Stimulated activated CD8-positive, alpha-beta memory T cell treated with anti-CD3 and anti-CD28 coated beads, Interleukin-2, amount 100 ng/mL, for 1 hour (primary cell): ENCODE measurements at places on chromosomes 12 and 14.

GRCh38 chr14:77825895-77826519 is 26.1 kb downstream of the ADCK1 start:
- DNase-seq: no peak

GRCh38 chr12:104686196-104686595 is 229.4 kb downstream of the CHST11 start:
- DNase-seq: no peak

DNA sequence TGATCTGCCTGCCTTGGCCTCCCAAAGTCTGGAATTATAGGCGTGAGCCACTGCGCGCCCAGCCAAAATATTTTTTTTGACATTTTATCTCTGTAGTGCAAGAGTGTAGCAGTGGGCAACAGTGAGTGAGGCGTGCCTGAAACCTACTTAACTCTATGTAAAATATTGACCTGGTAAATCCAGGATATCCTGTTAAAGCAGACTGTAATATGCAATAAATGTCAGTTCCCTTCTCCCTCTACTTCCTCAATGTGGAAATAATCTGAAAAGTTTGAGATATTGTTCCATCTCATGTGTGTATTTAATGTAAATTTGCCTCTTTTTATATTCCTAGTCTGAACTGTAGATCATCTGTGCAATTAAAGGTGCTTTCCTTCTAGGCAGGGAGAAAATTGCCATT is 9.5 kb upstream of the CDK17 start:
- no peak for DNase-seq

DNA sequence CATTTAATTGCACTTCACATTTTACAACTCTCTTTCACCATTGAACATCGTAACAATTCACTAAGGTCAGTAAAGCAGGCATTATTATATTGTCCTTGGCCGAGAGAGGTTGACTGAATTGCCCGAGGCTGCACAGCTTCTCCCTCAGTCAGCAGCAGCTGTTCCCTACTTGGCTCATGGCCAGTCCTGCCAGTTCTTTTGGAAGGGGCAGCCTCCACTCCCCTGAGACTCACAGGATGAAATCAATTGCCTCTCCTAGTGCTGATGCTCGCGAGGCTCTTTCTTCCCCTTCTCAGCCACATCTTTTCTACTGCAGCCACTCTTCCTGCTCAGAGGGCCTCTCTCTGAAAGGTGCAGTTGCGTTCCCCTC is 79.9 kb upstream of the KCNA1 start:
- no peak for DNase-seq

DNA sequence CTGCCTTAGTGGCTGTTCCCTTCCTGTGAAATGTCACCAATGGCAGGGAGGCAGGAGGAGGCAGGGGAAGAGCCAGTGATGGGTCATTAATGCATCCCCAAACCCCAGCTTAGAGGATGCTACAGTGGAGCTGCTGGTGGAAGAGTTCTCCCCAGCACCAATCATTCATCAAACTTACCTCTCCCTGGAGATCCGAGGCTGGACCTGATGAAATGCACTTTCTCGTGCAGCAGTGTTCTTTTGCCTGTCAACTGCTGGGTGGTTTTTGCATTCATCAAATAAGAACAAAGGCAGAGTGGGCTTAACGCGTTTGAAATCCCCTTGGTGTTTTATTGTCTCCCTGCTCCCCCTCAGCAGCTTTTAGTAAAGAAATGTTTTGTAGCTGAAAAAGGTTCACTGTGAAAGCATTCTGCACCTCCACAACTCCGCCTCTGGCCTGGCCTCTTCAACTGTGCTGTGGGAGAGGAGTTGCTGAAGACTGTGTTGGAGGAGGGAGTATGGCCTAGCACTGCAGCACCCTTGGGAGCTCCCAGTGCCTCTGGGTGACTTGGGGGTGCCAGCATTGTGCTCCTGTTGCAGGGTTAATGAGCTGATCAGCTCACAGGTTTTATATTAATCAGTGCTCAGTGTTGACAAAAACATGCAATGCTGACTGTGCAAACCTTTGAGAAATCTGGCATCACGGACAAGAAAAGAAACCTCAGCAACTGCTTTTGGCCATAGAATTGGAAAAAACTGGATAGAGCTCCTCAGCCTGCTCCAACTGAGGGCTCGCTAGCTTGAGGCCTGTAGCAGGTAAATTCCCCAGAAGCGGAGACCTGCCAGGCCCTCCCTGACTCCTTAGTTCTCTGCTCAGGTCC is 14.4 kb downstream of the TSPAN9 start:
- no peak for DNase-seq

GRCh38 chr12:90120627-90121026 is 412.0 kb upstream of the ATP2B1 start:
- no peak for DNase-seq

DNA sequence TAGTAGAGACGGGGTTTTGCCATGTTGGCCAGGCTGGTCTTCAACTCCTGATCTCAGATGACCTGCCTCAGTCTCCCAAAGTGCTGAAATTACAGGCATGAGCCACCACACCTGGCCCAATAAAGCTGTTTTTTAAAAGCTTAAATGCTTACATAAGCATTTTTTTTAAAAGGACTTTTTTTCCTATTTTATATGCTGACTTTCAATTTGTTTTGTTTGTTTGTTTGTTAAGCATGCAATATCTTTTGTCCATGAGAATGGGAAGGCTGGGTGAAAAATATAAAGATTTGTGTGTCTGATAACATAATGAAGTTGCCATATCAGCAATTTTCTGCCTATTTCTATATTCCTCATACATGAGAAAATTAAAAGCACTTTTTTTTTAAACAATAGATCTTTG is 17.0 kb upstream of the SLC2A13 start:
- no peak for DNase-seq

GRCh38 chr12:46158501-46158900 is 110.3 kb downstream of the SLC38A1 start:
- no peak for DNase-seq

GRCh38 chr12:30437616-30438015 is 258.1 kb downstream of the IPO8 start:
- DNase-seq: no peak

- no peak for DNase-seq
Observed at GRCh38 chr14:97120204-97120603, 323.0 kb downstream of the VRK1 start.

DNA sequence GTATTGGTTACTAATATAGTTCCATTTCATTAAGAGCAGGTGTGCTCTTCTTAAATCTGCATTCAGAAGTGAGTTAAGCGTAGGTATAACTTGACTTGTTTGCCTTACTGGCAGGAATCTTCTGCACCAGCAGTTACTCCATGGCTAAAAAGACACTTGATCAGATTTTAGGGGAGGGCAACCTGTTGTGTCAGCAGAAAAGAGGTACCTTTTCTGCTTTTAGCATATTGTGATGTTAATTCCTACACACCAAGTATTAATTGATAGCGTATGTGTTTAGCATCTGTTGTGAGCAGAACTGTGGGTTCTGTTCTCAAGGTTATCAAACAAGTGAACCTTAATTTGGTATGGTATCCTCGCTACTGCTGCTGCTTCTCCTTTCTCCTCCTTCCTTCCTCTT is 38.3 kb downstream of the TTLL5 start:
- no peak for DNase-seq

DNA sequence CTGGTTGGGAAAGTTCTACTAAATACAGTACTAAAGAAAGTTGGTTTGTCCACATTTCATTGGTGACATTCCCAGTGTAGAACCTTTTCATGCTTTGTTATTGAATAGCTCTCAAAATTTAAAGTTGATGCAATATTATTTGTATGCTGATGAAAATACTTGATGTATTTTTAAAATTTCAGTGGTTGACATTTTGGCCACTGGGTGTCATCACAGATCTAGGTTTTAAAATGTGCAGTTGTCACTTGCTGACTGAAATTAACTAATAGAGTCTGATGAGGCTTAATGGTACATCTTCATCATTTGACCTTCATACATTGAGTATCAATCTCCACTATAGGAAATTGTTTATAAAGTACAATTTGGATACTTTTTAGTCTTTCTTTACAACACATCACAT is 37.1 kb downstream of the CMAS start:
- no peak for DNase-seq

DNA sequence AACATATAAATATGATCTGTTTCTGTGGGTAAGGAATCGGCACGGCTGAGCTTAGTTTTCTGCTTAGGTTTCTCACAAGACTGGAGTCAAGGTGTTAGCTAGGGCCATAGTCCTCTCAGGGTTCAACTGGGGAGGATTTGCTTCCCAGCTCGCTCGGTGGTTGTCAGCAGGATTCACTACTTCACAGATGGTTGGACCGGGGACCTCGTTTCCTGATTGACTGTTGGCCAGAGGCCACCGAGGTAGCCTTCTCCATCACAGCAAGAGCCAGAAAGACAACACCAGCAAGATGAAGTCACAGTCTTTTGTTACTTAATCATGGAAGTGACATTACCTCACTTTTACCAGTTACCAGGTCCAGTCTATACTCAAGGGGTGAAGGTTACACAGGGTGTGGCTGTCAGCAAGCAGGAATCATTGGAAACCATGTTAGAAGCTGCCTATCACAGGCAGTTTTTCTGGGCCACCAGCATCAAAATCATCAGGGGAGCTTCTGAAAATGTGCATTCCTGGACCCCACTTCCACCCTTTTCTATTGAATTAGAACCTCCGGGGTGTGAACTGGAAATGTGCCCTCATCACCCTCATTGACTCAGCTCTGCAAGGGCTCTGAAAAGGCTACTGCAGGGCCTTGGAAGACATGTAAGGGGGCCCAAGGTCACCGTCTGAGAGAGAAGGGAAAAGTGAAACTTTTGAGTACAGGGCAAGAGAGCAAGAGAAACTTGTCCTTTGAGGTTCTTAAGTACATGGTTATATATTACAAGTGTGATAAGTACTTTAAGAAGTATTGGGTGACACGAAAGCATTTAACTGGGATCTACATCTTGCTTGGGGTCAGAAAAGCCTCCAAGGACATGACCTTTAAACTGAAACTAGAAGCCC is 10.9 kb downstream of the COPS7A start:
- DNase-seq: no peak

GRCh38 chr12:104407922-104408321 is 48.8 kb upstream of the CHST11 start:
- no peak for DNase-seq

- no peak for DNase-seq
Observed at GRCh38 chr12:123936956-123937706, 35.5 kb downstream of the CCDC92 start.

DNA sequence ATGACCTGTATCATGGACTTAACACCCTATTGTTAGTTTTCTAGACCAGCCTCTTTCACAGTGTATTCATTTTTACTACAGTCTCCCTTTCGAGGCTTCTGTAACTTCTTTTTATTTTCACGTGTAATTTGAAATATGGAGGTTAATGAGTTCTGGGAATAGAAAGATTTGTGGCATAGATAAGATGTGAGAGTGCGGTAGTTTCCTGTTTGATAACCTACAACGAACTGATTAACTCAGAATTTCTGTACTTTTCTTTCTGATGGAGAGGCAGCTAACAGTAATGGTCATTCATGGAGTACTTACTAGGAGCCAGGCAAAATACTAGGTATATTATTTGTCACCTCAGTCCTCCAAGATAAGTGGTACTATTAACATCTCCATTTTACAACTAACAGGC is 21.2 kb downstream of the POLR3B start:
- no peak for DNase-seq

DNA sequence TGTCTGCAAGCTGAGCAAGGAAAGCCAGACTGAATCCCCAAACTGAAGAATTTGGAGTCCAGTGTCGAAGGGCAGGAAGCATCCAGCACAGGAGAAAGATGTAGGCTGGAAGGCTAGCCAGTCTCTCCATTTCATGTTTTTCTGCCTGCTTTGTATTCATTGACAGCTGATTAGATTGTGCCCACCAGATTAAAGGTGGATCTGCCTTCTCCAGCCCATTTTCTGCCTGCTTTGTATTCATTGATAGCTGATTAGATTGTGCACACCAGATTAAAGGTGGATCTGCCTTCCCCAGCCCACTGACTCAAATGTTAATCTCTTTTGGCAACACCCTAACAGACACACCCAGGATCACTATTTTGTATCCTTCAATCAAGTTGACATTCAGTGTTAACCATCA is 85.3 kb downstream of the PLBD1 start:
- no peak for DNase-seq

DNA sequence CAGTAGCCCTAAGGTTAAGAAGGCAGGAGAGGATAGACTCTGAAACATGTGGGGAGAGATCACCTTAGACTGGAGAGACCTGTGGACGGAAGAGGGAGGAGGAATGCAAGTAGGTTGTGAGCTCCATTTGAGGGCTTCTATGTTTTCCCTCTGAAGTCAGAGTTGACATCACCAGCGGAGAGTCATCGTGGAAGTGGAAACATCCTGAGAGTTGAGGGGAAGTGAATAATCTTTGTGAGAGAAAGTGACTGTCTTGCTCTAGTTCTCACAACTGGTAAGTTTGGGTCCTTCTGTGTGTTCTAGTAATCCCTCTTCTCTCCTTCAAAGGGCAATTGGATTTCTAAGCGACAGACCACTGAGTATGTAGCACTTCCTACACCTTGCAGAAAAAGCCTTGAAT is 103.6 kb upstream of the CCND2 start:
- DNase-seq: no peak

- no peak for DNase-seq
Observed at GRCh38 chr12:123741937-123742572, 20.0 kb upstream of the DNAH10 start.

- DNase-seq: no peak
Observed at GRCh38 chr12:3797531-3798048, 44.7 kb upstream of the CRACR2A start.

DNA sequence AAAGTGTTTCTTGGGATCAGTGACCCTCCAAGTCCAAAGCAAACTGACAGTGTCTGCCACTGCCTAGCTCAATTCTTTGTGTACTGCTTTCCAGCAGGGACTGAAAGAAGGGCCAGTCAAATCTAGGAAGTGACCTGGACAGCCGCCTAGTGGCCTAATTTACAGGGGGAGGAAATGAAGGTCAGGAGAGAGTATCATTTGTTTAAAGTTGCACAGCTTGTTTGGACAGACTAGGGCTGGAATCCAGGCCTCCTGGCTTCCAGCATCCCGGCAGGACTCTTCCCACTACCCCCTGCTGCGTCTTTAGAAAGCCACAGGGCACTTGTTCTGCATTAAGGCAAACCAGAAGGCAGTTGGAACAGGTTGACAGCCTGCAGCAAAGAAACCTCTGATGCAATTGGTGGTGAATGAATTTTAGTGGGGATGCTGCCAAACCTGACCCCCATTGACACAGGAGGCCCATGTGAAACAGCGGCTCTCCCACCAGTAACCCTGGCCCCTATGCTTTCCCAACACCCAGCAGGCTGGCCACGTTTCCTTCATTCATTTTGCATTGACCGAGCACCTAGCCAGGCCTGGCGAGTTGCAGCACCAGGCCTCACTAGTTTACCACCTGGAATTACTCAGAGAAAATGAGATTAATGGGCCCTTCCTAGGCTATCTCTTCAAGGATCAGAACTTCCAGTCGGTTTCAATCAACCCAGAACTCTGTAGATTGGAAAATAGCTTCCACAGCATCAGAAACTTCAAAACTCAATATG is 28.2 kb downstream of the GALNT16 start:
- no peak for DNase-seq

- DNase-seq: no peak
Observed at GRCh38 chr12:50924131-50924438, 28.3 kb upstream of the HIGD1C start.

GRCh38 chr14:20631880-20632389 is 9.6 kb downstream of the OR6S1 start:
- no peak for DNase-seq

GRCh38 chr12:512933-513332 is 53.2 kb downstream of the B4GALNT3 start:
- DNase-seq: no peak

- DNase-seq: no peak
Observed at GRCh38 chr12:64582862-64583261, 27.4 kb upstream of the RASSF3 start.
